ENCODE measurements at places on chromosomes 16 and 17. TPM values are rescaled to one million over a fixed set of nuclear protein-coding genes. Genes with fewer than 3 reads are reported as not detected.

DNA sequence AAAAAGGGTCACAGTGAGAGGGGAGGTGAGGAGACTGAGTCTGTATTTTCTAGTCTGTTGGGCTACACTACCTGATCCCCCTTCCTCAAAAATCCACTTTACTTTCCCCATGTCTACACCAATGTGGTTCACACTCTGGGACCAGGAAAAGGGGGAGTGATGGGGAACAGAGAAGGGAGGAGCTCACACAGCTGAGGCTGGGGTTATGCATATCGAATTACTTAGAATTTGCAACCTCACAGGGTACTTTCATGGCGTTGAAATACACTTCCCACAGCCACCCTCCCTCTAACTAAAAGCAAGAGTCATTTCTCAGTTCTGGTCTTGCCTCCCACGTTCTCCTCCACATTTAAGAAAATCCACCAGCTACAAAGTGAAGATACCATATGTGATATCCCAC is 14.1 kb downstream of the MAPT start:
- no peak for DNase-seq

DNA sequence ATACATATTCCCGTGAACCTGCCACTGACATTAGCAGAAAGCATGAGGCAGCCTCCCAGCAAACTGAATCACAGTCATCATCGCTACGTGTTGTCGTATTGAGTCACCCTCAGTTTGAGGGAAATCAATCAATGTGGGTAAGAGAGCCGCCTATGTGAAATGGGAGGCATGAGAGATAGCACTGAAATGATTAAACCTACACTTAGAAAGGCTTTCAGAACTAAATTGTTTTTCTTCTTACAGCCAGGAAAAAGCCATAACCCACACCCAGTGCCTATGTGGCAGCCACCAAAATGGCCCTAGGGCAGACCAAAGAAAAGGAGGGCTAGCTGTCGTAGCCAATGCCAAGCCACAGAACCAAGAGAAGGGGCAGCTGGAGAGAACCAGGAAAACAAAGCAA is 90.5 kb downstream of the ADAMTS18 start:
- peak; percentile 3 for DNase-seq

DNA sequence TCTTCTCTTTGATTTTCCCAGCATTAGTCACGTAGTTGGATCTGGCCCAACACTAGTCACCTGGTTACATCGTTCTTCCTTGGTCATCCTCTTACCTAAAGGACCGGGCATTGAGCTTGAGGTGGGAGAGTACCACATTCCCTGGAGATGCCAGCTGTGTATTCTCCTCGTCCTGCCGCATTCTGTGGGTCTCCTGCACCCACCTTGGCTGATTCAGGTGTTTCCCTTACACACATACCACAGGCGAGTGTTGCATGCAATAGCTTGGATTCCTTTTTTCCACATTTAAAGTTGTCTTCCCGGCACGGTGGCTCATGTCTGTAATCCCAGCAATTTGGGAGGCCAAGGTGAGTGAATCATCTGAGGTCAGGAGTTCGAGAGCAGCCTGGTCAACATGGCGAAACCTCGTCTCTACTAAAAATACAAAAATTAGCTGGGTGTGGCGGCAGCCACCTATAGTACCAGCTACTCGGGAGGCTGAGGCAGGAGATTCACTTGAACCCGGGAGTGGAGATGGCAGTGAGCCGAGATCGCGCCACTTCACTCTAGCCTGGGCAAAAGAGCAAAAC is 21.6 kb upstream of the CLEC18C start:
- no peak for DNase-seq

GRCh38 chr17:29252101-29252791 is 5.6 kb downstream of the CRYBA1 start:
- DNase-seq = peak; percentile 34

GRCh38 chr16:15636392-15636873 is 6.5 kb downstream of the MARF1 start:
- no peak for DNase-seq

DNA sequence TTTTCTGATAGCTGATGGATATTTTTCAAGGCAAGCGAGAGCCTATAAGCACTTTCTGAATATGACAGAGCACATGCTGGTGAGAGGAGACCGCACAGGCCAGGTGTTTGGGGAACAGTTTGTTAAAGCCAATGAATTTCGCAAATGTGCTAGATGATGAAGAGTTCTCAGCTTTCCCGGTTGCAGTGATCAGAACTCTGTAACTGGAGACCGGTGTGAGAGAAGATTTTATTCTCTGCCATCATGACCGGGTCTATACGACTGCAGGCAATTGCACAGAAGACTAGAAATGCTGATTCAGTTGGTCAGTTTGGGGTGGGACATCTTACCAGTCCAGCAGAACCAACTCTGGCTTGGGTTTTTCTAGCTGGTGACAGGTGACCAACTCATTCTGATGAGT is 25.4 kb downstream of the SMTNL2 start:
- DNase-seq = no peak

Gene SLC12A3
- total RNA-seq = 0.11 TPM

Gene PDXDC1
- 49.1 TPM for total RNA-seq

Gene MSI2
- 120 TPM for total RNA-seq

Gene PPM1D
- 9.8 TPM for total RNA-seq

Gene SCGB1C2
- total RNA-seq = not detected

Data from LHCN-M2 (cell line).